ENCODE measurements at places on chromosomes 7 and 10.
A peak's percentile ranks its signal among the peaks of the same experiment; 100 is the strongest.

- no peak for DNase-seq
These were observed 31.5 kb downstream of the FGFR2 start for GRCh38 chr10:121566755-121567154.

DNA sequence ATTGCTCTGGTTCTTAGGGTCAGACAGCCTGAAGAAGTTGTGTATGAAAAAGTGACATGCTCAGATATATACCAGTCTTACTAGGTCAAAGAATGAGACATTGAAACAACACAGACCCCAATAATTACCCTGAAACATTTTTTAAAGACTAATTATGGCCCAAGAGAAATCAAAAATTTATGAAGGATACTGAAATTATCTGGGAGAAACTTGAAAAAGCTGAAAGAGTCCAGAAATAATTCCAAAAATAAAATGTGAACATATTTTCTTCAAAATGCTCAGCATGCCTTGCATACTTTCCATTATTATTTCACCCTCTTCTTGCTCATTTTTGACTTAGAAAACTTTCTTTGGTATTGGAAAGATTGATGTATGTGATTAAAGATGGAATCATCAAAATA is 198.9 kb upstream of the CCDC6 start:
- DNase-seq, result no peak

GRCh38 chr10:61857746-61858145 is 43.8 kb upstream of the ARID5B start:
- no peak for DNase-seq

DNA sequence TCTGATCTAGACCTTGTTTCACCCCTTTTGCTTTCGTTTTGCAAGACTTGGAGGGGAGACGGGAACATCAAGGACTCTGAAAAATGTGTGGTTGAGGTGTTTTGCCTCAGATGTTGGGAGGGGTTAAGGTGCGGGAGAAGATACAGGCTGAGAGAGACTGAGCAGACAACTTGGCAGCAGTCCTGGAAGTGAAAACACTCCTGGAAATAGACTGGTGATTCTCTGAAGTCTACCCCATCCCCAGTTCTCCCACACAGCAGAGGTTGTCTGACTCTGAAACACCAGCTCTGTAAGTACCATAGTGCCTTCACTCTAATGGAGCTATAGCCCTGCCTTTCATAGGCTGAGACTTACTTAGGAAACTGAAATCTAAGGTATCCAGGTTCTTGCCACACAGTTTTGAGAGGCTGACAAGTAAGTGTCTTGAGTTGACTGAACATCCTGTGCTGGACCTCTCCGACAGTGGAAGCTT is 152.5 kb downstream of the PPP1R9A start:
- DNase-seq, result no peak

GRCh38 chr7:40058636-40059035 is 75.8 kb downstream of the MPLKIP start:
- DNase-seq, result no peak

DNA sequence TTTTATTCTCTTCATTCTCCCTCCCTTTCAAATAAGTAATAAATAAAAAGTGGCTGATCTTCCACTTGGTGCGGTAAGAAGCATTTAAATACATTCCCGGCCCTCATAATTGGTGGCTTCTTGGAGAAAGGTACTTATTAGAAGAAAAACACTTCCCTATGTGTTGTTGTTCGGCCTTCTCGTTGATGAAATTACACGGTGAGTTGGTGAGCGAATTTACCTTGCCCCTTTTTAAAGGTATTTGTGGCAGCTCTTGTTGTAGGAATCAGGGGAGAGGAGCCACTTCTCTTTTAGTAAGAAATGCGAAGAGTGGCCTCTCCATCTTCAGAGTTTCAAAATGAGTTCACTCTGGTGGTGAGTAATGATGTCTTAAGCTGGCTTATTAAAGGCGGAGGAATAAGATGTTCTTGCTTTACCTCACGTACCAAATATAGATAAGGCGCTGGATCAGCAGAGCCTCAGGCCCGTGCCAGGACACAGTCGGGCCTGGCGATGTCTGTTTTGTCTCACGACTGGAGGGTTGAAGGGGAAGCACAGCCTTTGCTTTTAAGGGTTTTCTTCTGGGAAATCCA is 135.9 kb downstream of the CUX1 start:
- peak; percentile 26 for DNase-seq

- DNase-seq, result no peak
These were observed 653.7 kb upstream of the SEMA3D start for GRCh38 chr7:85840554-85840953.

- DNase-seq, result no peak
These were observed 85.8 kb upstream of the LRRC18 start for GRCh38 chr10:49025347-49025983.

DNA sequence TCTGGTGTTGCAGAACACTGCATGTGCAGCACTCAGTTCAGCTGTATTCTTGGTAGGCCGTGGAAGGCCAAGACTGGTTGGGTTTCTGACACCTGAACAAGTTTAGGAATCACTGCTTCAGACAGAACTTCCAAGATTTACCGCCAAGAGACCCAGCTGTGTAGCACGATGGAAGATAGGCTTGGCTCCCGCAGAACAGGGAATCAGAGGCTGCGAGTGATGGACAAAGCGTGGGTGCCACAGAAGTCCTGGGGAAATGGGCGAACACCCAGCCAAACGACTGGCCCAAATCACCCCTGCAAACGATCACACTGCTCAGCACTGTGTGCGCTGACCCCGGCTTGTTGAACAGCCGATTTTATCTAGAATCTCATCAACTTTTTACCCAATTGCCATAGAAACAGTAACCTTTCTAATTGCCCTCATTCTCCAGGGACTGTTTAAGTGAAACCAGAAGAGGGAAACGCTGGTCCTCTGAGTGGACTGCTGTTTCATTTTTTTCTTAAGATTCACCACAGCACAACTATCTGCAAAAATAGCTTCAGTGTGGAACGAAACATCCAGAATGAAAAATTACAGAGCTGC is 17.9 kb downstream of the ZFAND2A start:
- DNase-seq, result no peak

DNA sequence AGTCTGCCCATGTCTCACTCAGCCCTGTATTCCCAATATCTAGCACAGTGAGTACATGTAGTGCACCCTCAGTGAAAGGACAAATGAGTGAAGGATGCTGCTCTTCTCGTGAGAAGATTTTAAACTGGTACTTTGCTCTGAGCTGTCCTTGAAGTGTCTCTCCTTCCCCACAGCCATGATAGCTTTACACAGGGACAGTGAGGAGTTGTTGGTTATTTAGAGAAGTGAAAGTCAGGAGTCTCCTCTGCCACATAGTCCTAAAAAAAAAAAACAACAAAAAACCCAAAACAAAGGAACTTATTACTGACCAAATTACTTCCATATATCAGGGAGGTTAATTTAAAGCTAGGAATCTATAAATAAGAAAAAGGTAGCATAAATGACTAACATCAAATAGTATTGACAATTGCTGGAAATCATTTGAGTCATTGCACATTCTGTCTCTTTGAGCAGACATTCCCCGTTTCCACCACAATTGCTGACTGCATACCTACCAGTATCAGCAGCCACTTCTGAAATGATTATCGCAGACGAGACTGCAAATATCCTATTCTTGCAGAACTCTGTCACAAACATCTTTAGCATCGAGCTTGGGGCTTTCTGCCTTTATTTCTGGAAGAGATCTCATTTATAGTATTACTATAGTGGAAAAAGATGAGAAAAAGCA is 202.1 kb downstream of the PTEN start:
- DNase-seq, result no peak

DNA sequence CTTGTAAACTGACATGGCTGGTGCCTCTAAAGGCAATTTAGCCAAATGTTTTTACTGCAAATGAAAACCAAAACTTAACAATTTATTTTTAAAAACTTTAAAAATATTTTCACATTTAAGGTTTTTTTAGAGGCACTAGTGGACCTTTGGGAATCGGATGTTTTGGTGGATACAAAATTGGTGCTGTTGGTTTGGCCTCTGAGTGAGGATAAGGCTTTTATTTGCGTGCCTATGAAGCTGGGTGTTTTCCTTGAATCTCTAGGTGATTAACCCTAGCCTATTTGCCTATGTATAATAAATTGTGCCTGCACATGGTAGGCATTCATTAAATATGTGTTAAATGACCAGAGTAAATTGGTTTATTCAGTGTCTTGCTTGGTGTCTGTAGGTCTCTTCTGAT is 2.9 kb upstream of the SGCE start:
- DNase-seq, result no peak

- no peak for DNase-seq
These were observed 15.9 kb upstream of the ACBD5 start for GRCh38 chr10:27256299-27257189.

DNA sequence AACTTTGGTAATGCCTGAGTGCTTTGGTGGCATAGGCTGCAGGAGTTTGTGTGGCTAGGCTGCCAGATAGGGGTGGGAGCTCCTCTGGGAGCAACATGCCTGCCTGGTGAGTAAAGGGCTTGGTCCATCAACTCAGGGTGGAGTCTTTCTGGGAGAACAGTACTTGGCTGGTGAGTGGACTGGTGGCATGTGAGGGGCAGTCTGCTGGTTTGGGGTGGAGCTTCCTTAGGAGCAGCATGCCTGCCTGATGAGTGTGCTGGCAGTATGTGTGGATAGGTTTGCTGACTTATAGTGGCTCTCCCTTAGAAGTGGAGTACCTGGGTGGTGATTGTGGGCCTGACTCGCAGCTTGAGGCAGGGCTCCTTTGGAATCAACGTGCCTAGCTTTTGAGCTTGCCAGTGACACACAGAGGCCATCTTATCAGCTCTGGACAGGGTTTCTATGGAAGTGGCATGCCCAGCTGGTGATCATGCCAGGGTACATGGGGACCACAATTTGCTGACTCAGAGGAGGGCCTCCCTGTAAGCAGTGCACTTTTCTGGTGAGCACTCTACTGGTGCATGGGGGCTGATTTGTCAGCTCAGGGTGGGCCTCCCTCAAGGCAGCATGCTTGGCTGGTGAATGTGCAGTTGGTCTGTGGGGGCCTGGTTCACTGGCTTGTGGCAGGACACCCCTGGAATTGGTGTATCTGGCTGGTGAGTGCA is 35.0 kb upstream of the SRI start:
- no peak for DNase-seq

- DNase-seq, result no peak
These were observed 62.4 kb downstream of the MICU1 start for GRCh38 chr10:72563327-72563932.

DNA sequence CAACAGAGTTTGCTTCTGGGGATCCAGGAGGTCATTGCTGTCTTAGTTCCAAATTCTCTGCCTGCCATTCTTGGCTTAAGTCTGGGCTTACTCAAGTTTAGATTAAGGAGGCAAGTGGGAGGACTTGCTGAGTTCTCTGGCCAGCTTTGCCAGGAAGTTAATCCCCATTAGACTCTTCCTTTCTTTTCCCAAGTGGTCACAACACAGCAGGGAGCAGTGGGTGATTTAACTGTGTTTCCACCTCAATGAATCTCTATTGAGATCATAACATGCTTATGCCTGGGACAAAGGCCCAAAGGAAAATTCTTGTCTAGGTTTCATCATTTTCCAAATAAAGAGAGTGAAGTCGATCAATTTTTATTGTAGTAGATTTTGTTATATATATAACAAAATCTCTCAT is 1159.6 kb downstream of the SORCS3 start:
- DNase-seq, result no peak

DNA sequence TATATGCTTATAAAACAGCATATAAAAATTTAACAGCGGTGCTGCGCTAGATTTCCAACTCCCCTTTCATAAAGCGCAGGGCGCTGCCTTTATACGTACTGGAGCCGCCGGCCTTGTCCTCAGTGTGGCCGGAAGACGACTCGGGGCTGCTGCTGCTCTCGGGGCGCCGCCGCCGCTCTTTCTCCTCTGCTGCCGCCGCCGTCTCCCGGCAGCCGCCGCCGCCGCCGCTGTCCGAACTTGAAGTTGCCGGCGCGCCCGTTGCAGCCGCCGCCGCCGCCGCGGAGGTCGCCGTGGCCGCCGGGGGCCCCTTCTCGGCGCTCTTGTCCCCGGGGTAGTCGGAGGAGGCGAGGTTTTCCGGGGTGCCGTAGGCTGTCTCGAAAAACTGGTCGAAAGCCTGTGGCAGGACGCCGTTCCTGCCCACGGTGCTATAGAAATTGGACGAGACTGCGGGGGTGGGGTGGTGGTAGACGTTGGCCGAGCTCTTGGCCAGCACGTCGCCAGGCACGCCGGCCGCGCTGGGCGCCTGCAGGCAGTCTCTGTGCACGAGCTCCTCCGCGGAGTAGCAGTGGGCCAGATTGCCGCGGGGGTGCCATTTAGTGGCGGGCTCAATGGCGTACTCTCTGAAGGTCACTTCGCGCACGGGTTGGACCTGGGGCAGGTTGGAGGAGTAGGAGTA is 557 bp downstream of the HOXA11 start:
- no peak for DNase-seq

DNA sequence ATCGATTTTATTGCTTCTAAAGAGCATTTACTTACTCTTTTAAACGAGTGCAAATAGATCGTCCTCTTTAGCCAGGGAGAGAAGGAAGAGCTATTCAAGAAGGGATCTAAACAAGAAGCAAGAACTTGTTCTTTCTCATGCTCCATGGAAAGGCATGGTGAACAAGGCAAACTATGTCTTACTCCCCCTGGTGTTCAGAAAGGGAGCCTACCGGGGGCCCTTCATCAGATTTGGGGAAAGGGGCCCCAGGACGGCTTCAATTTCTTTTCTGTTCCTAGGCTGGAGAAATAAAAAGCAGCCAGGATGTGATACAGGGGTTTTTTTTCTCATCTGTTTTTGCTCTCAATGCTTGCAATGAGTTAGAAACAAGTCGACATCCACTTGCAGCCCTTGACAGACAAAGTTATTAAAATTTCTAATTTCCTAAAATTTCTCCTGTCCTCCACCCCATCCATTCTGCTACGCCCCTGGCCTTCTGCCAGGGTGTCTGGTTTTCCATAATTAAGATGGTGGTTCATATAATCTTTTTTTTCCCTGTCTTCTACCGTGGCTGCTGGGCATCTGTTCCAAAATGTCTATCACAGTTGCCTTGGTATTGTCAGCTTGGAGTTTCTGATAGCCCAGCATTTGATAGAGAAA is 214.4 kb downstream of the CREB5 start:
- no peak for DNase-seq

- DNase-seq, result no peak
These were observed 261.6 kb downstream of the SKIDA1 start for GRCh38 chr10:21263839-21264238.

DNA sequence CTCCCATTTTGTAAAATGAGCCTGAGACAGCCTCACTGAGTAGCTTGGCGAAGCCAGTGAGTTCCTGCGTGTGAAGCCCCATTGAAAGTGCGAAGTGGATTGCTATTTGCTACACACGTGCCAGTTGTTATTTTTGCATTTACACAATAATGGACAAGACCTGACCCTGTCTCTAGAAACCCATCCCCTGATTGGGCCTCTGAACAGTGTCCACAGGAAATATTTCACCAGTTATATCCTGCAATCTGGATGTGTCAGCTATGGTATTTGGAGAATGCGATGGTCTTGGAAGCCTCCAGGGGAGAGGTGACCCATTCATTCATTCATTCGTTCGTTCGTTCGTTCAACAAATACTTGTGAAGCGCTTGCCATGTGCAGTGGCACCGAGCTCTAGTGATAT is 37.1 kb downstream of the COL13A1 start:
- DNase-seq, result no peak

GRCh38 chr10:114356751-114357514 is 47.4 kb downstream of the AFAP1L2 start:
- no peak for DNase-seq

- DNase-seq, result no peak
These were observed 149.3 kb upstream of the IMMP2L start for GRCh38 chr7:111711426-111712065.

- no peak for DNase-seq
These were observed 11.0 kb downstream of the KIAA1217 start for GRCh38 chr10:24219963-24220362.

- DNase-seq, result no peak
These were observed 7.3 kb downstream of the UNCX start for GRCh38 chr7:1239803-1240516.

Data from bone marrow (tissue), 2 donors.